Ammon's horn (tissue), 1 donor: ENCODE measurements at places on chromosomes 2 and 18.

GRCh38 chr2:158104903-158105302 is 3.2 kb downstream of the UPP2 start:
- DNase-seq: no peak

DNA sequence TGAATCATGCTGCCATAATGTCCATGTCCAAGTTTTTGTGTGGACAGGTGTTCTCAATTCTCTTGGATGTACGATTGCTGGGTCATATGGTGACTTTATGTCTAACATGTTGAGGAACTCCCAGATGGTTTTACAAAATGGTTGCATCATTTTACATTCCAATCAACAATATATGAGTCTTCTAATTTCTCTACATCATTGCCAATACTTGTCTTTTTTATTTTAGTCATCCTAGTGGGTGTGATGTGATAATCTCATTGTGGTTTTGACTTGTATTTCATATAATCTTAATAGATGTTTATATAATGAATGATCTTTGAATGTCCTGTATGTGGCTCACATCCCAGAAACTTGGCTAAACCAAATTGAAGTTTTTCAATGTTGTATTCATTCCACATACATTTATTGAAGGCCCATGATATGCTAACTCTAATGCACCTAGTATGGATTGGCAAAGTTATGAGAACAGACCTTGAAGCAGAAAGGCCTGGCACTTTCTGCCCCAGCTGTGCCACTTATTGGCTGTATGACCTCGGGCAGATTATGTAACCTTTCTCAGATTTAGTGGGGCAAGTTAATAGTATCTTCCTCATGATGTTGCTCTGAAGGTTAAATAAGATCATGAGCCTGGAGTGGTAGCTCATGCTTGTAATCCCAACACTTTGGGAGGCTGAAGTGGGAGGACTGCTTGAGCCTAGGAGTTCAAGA is 205.4 kb downstream of the RAB3GAP1 start:
- DNase-seq: no peak

DNA sequence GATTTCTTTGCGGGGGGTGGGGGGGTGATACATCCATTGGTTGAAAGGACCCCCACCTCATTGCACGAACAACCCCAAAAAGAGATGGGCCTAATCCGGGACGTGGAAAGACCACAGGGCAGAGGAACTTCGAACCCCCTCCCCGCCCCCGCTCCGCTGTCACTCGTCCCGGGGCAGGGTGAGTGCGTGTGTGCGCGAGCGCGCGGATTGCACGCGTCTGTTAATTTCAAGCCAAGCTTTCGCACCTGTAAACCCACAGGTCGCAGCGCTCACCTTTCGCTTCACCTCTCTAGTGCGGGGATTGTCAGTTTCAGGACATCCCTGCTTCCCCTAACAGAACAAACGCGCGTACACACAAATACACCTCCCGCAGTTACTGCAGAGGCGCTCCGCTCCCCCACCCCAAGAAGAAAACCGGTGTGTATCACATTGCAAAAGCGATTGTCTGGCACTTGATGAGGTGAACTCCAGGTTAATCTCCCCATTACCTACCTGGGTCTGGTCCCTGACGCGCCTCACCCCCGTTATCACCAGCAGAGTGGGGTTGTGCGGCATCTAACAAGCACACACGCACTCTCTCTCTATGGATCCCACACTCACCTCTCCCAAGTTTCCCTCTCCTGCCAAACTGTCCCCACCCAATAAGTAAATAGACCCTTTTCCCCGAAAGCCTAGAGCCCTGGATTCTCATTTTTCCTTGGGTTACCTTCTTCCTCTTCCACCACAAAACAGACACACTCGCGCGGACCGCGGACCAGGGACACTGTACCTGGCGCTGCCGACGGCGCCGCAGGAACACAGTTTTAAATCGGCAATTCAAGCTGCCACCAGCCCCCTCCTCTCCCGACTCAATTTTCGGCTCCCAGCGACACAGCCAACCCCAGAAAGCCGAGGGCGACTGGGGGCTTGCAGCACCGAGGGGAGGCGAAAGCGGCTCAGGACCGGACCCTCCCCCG is 1.0 kb downstream of the CYP26B1 start:
- DNase-seq: peak; percentile 1

- DNase-seq: no peak
These were observed 145.5 kb downstream of the MAP4K4 start for GRCh38 chr2:101843048-101843447.

DNA sequence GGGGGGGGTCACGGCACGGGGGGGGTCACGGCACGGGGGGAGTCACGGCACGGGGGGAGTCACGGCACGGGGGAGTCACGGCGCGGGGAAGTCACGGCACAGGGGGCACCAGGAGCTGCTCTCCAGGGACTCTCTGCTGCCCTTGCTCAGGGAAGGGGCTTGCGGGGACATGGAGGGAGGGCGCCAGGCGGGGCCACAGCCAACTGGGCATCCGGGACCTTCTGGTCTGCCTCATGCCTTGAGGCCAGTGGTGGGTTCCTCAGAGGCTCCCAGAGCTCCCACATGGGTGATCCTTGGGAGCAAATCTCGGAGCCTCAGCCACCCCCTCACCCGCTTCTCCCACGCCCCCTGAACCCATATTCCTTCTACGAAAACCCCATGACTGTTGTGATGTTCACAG is 55.8 kb upstream of the TMEM18 start:
- no peak for DNase-seq

GRCh38 chr2:172461591-172462372 is 34.4 kb downstream of the ITGA6 start:
- DNase-seq: peak; percentile 74

DNA sequence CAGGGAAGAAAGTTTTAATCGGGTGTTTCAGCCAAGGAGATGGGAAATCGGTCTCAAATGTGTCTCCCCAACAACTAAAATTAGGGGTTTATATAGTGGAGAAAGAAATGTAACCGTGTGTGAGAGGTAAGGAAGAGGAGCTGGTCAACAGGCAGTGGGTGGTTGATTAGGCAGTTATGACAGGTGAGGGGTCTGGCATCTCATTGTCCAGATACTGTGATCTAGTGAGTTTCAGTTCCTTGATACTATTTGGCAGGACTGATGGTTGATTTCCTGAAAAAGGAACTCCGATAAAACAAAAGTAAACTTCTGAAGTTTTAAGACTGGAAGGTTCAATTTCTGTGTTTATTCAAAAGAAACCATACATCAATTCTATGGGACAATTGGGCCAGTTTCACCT is 197.9 kb downstream of the LPIN1 start:
- DNase-seq: no peak

- no peak for DNase-seq
These were observed 39.1 kb upstream of the B3GNT7 start for GRCh38 chr2:231356466-231356844.

GRCh38 chr2:68692511-68692910 is 42.1 kb upstream of the ARHGAP25 start:
- DNase-seq: peak; percentile 23

DNA sequence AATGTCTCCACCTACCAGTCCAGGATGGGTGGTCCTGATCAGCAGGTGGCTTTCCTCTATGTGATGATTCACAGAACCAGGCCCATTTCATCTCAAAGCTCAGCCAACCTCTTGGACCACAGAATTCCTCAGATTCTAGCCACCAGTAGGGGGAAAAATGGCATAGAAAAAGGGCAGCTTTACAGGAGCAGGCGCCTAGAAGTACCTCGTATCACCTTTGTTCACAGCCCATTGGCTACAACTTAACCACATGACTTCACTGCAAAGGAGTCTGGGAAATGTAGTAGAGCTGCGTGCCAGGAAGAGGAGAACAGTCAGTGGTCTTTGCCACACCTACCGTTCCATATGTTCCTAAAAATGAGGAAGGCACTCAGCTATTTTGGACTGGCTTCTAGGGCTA is 62.8 kb upstream of the DTNA start:
- DNase-seq: no peak

GRCh38 chr2:233354971-233355574 is 779 bp downstream of the DGKD start:
- no peak for DNase-seq

DNA sequence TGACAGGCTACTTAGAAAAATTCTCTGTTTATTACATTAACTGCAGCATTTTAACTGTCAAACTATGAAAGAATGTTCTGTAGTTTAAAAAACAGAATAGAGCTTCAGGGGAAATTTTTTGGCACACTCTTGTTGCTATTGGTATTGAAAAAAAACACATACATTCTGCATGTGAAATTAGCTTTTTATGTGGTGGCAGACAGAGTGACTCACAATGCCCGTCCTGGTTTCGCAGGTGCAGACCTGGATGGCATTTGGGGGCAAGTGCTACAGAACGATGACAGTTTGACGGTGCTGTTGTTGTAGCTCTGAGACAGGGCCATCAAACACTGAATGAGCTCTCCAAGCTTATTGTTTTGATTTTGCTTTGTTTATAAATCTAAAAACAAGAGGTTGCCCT is 105.0 kb upstream of the MAP3K20 start:
- DNase-seq: no peak

DNA sequence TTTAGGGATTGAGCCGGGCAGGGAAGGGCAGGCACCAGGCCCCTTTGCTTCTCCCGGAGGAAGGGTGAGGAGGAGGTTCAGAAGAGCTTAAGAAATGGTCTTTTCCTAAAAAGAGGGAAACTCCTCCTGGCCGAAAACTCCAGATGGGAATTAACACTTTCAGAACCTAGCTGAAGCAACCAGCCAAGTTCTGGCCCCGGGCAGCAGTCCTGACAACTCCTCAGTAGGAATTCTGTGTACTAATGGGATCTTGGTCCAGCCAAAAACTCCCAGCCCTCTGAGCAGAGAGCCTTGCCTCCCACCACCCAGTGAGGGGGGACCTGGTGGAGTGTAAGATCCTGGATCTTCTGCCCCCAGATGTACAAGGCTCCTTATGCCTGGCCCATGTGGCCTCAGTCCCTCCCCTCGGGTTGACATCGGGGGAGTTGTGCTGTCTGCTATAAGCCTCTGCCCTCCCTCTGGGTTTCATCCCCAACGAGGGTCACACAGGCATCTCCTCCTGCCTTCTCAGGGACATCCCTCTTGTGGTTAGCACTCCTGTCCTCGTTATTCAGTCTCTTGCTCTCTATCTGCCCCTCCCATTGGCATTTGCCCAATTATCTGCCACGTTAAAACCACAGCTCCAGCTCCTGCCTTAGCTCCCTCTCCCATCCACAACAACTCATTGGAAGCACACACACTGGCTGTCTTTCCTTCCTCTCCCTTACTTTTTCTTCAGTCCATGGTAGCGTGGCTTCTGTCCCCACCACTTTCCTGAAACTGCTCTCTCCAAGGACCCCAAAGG is 184.6 kb downstream of the CYP26B1 start:
- DNase-seq: no peak

- DNase-seq: no peak
These were observed 25.0 kb downstream of the TTN start for GRCh38 chr2:178782236-178782635.

- no peak for DNase-seq
These were observed 773 bp downstream of the MBP start for GRCh38 chr18:77131652-77132368.

DNA sequence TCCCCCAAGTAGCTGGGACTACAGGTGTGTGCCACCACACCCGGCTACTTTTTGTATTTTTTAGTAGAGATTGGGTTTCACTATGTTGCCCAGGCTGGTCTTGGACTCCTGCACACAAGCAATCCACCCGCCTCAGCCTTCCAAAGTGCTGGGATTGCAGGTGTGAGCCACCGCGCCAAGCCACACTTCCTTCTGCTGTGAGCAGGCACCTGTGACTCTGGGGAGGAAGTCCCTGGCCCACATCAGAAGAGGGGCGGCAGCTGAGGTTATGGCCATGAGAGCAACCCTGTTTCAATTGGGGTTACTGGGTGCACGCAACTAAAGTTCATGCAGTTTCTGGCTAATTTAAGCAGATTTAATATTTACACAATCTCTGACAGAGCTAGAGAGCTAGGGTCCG is 91.0 kb downstream of the PLB1 start:
- no peak for DNase-seq

DNA sequence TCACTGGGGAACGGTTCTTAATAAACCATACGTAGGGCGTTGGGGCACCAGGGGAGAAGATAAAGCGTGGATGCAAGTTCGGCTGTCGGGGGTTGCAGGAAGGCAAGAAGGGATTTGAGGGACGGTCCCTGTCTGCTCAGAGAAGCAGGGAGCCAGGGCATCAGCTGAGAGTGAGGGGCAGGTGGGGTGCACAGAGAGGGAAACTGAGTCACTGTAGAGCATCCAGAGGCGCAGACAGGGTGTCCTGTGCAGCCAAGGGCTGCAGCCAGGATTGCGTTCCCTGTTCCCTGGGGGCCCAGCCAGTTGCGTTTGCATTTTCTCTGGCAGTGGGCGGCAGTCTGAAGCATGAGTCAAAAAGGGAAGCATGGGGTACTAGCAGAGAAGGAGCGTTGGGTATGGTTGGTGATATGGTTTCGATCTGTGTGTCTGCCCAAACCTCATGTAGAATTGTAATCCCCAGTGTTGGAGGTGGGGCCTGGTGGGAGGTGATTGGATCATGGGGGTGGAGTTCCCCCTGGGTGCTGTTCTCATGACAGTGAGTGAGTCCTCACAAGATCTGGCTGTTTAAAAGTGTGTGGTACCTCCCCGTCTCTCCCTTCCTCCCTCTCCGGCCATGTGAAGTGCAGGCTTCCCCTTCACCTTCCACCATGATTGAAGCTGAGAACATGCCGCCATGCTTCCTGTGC is 202.9 kb downstream of the NDUFA10 start:
- DNase-seq: no peak

DNA sequence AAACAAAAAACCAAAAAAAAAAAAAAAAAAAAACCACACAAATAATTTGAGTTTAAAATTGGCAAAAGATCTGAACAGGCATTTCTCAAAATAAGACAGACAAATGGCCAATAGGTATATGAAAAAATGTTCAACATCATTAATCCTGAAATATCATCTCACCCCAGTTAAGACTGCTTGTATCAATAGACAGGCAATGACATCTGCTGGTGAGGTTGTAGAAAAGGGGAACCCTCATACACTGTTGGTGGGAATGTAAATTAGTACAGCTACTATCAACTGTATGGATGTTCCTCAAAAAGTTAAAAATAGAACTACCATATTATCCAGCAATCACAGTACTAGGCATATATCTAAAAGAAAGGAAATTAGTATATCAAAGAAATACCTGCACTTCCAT is 523.1 kb downstream of the XIRP2 start:
- no peak for DNase-seq

DNA sequence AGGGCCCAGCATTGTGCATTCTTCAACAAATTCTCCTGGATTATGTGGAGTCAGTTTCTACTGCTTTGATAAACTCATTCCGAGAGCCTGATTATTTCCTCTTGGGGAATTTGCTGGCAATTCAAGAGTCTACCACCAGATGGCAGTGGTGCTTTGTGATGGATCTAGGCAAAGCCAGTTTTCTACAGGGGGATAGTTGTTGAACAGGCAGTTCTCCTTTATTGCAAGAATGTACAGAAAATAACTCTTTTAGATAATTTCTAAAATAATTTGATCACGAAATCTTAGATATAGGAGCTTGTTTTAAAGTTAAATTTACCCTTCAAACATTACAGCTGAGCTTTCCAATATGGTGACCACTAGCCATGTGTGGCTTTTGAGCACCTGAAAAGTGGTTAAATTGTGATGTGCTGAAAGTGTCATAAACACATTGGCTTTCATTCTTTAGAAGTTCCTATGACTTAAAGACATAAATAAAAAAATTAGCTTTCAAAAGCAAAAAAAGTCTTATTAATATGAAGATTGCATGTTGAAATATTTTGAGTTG is 66.7 kb upstream of the HAAO start:
- no peak for DNase-seq

GRCh38 chr18:79511671-79512301 is 116.1 kb downstream of the NFATC1 start:
- DNase-seq: no peak
